ENCODE measurements at places on chromosomes 6 and 20.

- DNase-seq: peak; percentile 88
These were observed 301.9 kb upstream of the SGK1 start for GRCh38 chr6:134619789-134620188.

GRCh38 chr6:42963855-42964605, 3.5 kb downstream of the GNMT start:
- peak; percentile 61 for DNase-seq

- no peak for DNase-seq
These were observed 44.3 kb downstream of the CTCFL start for GRCh38 chr20:57480444-57481160.

GRCh38 chr6:137370871-137371633, 123.1 kb downstream of the OLIG3 start:
- DNase-seq: peak; percentile 10

GRCh38 chr20:14051454-14051853, 56.1 kb downstream of the MACROD2 start:
- DNase-seq: no peak

GRCh38 chr20:22099348-22099747, 393.9 kb downstream of the PAX1 start:
- DNase-seq: no peak

- DNase-seq: no peak
These were observed 33.9 kb downstream of the SOBP start for GRCh38 chr6:107523794-107524193.

GRCh38 chr6:55705451-55706440, 126.8 kb upstream of the HMGCLL1 start:
- DNase-seq: no peak

DNA sequence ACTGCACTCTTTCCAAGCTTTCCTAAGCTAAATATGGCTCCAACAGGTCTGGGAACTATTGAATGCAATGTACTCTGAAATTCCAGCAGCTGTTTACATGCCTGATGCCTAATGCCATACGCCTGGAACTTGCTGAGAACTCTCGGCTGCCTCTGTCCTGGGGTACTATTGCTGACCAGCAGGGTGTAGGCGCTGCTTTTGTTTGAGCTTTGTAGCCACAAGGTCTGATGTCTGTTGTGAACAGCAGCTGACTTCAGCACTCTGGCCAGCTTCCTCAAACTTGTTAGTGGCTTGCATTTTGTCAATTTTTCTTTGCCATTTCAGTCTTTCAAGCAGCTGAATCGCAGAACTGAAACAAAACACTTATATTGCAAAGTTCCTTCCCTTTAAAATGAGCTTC, 26.7 kb downstream of the SAYSD1 start:
- DNase-seq: peak; percentile 43

DNA sequence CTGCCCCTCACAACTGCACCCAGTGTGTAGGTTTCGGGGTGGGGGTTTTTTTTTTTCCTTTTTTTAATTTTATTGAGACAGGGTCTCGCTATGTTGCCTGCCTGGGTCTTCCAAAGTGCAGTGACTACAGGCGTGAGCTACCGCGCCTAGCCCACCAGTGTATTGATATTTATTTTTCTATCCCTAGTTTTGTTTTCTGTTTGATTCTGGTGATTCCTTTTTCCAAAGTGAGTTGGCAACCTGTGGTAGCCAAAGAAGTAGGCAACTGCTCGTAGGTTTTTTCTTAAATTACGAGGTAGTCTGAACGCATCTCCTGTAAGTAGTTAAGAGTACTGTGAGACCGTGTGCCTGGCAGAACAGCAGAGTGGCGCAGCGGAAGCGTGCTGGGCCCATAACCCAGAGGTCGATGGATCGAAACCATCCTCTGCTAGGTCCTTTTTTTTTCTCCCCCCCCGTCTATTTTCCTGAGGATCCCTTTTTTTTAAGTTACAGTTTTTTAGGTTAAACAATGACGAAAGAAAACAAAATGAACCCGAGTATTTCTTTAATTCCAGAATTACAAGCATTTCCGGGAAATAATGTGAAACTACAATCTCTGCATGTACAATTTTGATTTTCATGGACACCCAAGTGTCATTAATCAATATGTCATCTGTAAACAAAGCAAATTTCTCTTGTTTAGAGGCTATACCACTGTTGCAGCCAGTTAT, 78.7 kb upstream of the BTN3A2 start:
- peak; percentile 68 for DNase-seq

GRCh38 chr6:3804964-3805363, 44.2 kb upstream of the FAM50B start:
- no peak for DNase-seq

GRCh38 chr6:14281811-14282660, 164.5 kb downstream of the CD83 start:
- DNase-seq: no peak

- DNase-seq: no peak
These were observed 140.9 kb downstream of the EDN3 start for GRCh38 chr20:59441306-59441705.

DNA sequence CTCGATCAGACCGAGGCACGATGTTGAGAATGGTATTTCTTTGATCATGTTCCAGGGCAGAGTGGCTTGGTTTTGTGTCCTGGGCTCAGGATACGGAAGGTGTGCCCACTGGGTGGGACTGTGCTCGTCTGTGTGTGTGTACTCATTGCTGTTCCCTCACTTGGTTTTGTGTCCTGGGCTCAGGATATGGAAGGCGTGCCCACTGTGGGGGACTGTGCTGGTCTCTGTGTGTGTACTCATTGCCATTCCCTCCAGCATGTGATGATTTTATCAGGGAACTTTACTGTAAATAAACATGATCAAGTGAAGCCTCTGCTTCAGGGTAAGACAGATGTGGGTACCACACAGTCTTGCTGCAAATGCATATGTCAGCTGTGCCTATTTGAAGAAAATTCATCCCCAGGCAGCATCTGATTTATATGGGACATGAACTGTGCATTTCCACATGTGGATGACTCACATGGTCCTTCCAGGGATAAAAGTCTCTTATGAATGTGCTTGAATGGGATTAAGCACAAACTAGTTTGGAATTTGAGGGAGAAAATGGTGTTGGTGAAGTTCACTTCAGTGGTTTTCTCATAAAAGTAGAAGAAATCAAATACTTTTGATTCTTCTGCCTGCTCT, 274.3 kb downstream of the QKI start:
- peak; percentile 54 for DNase-seq

GRCh38 chr6:55992546-55992945, 117.2 kb upstream of the BMP5 start:
- DNase-seq: no peak

GRCh38 chr20:4195499-4195898, 180.1 kb upstream of the RNF24 start:
- peak; percentile 27 for DNase-seq

GRCh38 chr6:71489736-71490135, 201.1 kb downstream of the OGFRL1 start:
- DNase-seq: peak; percentile 76

GRCh38 chr6:104750449-104750848, 109.3 kb downstream of the HACE1 start:
- no peak for DNase-seq

- no peak for DNase-seq
These were observed 203.3 kb upstream of the TAB2 start for GRCh38 chr6:149114167-149114566.

DNA sequence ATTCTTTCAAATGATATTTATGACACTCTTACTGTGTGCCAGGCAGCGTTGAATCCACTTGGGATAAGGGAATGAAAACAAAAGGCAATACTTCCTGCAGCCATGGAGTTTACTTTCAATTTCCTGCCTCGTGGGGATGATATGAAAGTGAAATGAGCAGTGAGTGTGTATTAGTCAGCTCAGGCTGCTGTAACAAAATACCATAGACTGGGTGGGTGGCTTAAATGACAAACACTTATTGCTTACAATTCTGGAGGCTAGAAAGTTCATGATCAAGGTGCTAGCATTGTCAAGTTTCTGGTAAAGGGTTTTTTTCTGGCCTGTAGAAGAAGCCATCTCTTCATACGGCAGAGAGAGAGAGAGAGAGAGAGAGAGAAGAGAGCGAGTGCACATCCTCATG, 41.7 kb downstream of the TSHZ2 start:
- DNase-seq: no peak

DNA sequence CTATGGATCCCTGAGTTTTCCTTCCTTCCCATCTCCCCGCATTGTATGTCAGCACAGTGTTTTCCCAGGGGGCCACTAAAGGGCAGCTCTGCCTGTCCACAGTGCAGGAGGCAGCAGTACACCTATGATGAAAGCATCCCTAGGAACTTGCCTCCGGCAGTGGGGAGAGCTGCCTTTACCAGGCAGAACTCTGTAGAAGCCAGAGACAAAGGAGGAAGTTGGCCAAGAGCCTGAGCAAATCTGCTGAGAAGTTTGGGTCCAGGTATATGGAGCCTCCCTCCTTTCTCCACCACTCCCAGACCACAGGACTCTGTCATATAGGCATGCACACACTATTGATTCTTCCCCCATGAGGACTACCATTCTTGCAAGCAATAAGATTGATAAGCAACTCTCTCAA, 282.7 kb downstream of the TBC1D7 start:
- no peak for DNase-seq

DNA sequence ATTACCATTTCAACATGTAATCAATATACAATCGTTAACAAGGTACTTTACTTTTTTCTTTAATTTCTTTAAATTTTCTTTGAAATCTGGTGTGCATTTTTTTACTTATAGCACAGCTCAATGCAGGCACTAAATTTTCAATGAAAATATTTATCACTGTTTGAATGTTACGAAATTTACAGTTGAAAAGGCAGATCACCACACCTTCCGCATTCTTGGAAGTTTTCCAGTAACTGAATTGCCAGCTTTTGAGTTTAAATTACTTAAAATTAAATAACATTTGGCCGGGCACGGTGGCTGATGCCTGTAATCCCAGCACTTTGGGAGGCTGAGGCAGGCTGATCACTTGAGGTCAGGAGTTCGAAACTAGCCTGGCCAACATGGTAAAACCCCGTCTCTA, 309.9 kb downstream of the BMP7 start:
- DNase-seq: no peak

GRCh38 chr6:125940247-125941041, 16.1 kb upstream of the HINT3 start:
- no peak for DNase-seq

DNA sequence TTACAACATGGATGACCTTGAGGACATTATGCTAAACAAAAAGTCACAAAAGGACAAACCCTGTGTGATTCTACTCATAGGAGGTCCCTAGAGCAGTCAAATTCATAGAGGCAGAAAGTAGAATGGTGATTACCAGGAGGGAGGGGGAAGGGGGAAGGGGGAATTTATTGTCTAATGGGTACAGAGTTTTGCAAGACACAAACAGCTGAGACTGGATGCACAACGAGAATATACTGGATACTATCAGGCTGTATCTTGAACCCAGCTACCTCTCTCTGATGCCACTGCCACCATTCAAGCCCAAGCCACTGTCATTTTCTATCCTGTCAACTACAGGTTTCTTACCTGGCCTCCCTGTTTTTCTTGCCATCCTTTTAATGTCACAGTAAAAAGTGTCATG, 252.3 kb downstream of the ATXN1 start:
- no peak for DNase-seq

Data from fibroblast of mammary gland (primary cell).